Cardiac ventricle fibroblast (primary cell): ENCODE measurements at places on chromosomes 16 and 17. TPM values are rescaled to one million over a fixed set of nuclear protein-coding genes. Genes with fewer than 3 reads are reported as not detected.

CHTF8 gene
- 79.6 and 84.0 TPM in 2 replicates for total RNA-seq

CES5A gene
- total RNA-seq: not detected in 2 replicates

TMEM100 gene
- 2.1 and 2.9 TPM in 2 replicates for total RNA-seq

TXNDC17 gene
- 172 and 183 TPM in 2 replicates for total RNA-seq

SLC12A4 gene
- 32.1 and 42.1 TPM in 2 replicates for total RNA-seq

MYL11 gene
- total RNA-seq: not detected in 2 replicates

KRT36 gene
- total RNA-seq: not detected in 2 replicates

CCL4 gene
- not detected in 2 replicates for total RNA-seq

SULT1A2 gene
- total RNA-seq: 2.7 and 3.1 TPM in 2 replicates

CD300E gene
- total RNA-seq: not detected in 2 replicates

CRAMP1 gene
- total RNA-seq: 8.2 and 8.8 TPM in 2 replicates
